ENCODE measurements at places on chromosomes 1 and 21. TPM values are rescaled to one million over a fixed set of nuclear protein-coding genes. Genes with fewer than 3 reads are reported as not detected.

The RSPH1 gene
- 0.06 TPM for total RNA-seq

The CACNA1S gene
- total RNA-seq: 0.35 TPM

The TINAGL1 gene
- total RNA-seq: 10.3 TPM

The FMN2 gene
- 0.42 TPM for total RNA-seq

The MYOC gene
- 0.12 TPM for total RNA-seq

The FAM131C gene
- 10.9 TPM for total RNA-seq

The PTPRC gene
- not detected for total RNA-seq

The KPRP gene
- total RNA-seq: not detected

The CGN gene
- 4.9 TPM for total RNA-seq

The RIMKLA gene
- total RNA-seq: 8.1 TPM

The UBL4B gene
- not detected for total RNA-seq

The AADACL4 gene
- total RNA-seq: not detected

The PLOD1 gene
- total RNA-seq: 185 TPM

The CASQ2 gene
- 2.0 TPM for total RNA-seq

The ZYG11A gene
- 0.04 TPM for total RNA-seq

The ADAMTS4 gene
- total RNA-seq: 4.0 TPM

The FAM229A gene
- total RNA-seq: 8.6 TPM

The GPR153 gene
- 32.7 TPM for total RNA-seq

The HLX gene
- total RNA-seq: 4.5 TPM

The FOXO6 gene
- total RNA-seq: 9.9 TPM

The TMEM200B gene
- 17.6 TPM for total RNA-seq

The NR1I3 gene
- total RNA-seq: 0.33 TPM

The ANXA9 gene
- 1.7 TPM for total RNA-seq

The FCAMR gene
- not detected for total RNA-seq

The FHL3 gene
- total RNA-seq: 27.5 TPM

The HRNR gene
- not detected for total RNA-seq

The ESPN gene
- total RNA-seq: 9.7 TPM

The GUCA2A gene
- total RNA-seq: not detected

The PIK3R3 gene
- total RNA-seq: 6.4 TPM

The SMIM11 gene
- total RNA-seq: 13.9 TPM

The PSMA5 gene
- 23.9 TPM for total RNA-seq

The ZBTB8A gene
- total RNA-seq: 3.8 TPM

The NGF gene
- total RNA-seq: 0.14 TPM

The AGBL4 gene
- 1.3 TPM for total RNA-seq

The PGBD2 gene
- total RNA-seq: 8.0 TPM

The CTSS gene
- total RNA-seq: 0.03 TPM

The PTCH2 gene
- 0.66 TPM for total RNA-seq

The RHD gene
- not detected for total RNA-seq

The TCEANC2 gene
- 10.1 TPM for total RNA-seq

The FAM163A gene
- 0.42 TPM for total RNA-seq

The HAPLN2 gene
- 19.0 TPM for total RNA-seq

The KCNE2 gene
- total RNA-seq: 1.7 TPM

The IBA57 gene
- total RNA-seq: 5.1 TPM

The CLCC1 gene
- total RNA-seq: 19.0 TPM

The OR10J1 gene
- not detected for total RNA-seq

Data from cardiac muscle cell (in vitro differentiated cells and primary cell).